ENCODE measurements at places on chromosomes 7 and 10.

- no peak for DNase-seq
Observed at GRCh38 chr10:32148864-32149251, 92.6 kb upstream of the KIF5B start.

- DNase-seq, result no peak
Observed at GRCh38 chr10:51522858-51523257, 176.5 kb downstream of the CSTF2T start.

- DNase-seq, result no peak
Observed at GRCh38 chr10:116768786-116769185, 26.4 kb upstream of the HSPA12A start.

DNA sequence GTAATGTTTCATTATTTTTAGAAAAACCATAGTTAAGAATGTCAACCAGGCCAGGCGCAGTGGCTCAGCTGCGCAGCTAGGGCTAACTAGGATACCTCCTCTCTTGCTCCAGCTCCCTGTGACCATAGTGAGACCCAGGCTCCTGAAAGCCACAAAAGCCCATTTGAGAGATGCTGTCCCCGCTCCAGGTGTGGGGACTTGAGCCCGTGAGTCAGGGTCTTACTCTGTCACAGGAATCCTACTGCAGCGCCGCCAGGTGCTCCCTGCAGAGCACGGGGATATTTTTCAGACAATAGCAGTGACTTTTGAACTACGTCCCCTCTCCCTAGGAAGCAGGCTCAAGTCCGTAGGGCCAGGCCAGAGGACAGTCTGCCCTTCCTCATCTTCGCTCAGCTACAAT lies 75.6 kb upstream of the NRBF2 start:
- no peak for DNase-seq

DNA sequence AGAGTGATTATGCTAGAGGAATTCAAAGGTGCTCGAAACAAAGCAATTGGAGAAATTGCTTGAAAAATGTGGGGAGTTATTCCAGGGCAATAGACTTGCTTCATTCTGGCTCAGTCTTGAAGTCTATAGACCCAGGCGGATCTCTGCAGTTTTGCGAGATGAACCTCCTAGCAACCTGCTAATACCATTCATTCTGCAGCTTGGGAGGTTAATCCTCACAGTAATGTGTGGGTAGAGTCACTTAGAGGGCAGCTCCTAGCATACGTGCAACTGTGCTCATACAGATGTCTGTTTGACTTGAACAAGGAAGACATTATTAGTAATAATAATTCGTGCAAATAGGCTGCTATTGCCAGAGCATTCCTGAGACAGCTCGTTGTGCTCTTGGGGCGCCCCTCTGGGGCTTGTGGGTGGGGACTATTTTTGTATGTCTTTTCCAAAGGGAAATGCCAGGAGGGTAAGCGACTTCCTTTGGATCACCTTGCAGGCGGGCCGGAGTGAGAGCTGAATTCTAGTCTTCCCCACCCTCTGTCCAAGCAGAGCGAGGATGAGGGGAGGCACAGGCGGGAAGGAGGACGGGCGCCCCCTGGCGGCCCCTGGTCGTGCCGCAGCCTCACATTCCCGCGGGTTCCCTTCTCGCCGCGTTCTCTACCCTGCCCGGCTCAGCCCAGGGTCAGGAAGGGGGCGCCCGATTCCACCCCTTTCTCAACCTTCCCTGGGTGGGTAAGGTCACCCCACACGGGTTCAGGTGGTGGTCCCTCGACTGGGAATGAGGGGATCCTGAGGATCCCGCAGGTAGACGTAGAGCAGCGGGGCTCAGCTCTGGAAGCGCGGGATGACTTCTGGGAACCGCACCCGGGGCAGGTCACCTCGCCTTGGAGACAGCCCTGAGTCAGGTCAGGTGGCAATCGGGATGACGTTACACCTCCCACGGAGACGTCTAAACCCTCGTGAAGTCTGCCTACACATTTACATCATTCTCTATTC lies 241.5 kb downstream of the PHTF2 start:
- DNase-seq, result no peak

GRCh38 chr10:71769279-71769823 lies 4.0 kb downstream of the VSIR start:
- DNase-seq, result no peak

DNA sequence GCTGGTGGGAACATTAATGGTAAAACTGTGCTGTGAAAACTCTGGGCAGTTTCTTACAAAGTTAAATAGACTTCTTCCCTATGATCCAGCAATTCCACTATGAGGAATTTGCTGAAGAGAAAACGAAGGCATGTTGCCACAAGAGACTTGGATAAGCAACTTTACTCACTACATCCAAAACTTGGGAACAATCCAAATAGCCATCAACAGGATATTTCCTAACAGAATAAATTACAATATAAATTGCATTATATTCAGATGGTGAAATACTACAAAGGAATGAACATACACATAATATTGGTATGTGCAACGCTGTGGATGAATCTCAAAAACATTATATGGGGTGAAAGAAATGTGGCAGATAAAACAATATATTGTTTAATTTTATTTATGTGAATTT lies 21.4 kb upstream of the MKI67 start:
- DNase-seq, result no peak

- DNase-seq, result no peak
Observed at GRCh38 chr7:119842786-119843185, 430.2 kb upstream of the KCND2 start.

- no peak for DNase-seq
Observed at GRCh38 chr10:660970-661596, 28.4 kb downstream of the DIP2C start.

- no peak for DNase-seq
Observed at GRCh38 chr10:8360814-8361509, 306.5 kb downstream of the GATA3 start.

DNA sequence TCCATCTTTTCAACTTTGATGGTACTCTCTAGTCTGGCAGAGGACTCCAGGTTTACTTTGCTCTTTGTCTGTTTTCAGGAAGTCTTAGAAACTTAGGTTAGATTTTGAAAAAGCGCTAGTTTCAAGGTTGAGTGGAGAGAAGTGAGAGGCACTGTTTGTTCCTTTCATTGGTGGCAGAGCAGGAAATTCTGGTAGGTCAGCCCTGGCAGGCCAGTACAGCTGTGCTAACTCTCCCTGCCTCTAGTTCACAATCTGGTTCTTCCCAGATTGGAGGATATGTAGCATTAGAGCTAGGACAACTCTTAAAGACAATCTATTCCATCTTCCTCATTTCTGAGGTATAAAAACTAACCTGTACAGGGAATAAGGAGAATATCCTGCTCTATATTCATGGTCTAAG lies 160.9 kb upstream of the FZD1 start:
- DNase-seq, result no peak

DNA sequence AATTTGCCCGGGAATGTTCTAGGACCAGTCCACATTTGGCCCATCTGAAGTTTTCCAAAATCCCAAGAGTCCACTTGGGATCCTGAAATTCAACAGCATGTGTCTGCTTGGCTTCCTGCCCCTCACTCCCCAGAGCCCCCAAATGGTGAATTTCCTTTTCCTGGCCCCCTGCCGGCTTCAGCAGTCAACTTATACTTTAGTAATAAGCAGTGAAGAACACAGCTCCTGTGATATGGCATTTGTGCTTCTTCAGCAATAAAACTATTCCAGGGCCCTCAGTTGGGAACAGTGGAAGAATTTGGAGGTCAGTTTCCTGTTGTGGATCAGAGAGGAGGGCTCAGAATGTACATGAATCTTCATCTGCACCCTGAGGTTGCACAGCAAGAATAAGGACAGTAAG lies 51.1 kb downstream of the PRF1 start:
- DNase-seq, result no peak

DNA sequence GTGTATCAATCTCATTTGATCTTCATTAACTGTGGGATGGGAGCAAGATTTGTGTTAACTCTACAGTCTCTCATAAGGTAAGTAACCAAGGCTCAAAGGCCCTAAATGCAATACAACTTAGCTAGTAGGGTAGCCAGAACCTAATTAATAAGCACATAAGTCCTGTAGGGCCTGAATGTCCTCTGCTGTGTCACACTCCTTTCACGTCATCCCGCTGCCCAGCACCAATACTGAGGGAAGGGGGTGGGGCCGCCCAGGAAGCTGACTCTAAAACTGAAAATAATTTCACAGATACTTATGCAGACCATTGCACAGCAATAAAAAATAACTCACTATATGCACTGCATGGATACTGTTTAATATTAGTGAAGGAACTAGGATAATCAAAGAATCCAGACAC lies 13.7 kb downstream of the CCDC6 start:
- DNase-seq, result no peak

DNA sequence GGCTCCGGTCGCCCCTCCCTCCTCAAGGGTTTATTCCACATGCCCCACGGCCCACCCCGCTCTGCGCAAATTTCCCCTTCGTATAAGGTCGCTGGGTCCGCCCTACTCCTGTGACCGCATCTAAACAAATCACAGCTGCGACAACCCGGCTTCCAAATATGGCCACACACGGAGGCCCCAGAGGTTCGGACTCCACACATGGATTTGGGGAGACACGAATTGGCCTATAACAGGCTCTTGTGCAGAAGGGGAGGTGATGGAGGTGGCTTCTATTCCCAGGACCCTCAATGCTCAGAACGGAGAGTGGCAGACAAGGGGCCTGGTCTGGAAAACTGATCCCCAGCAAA lies 90.1 kb downstream of the FOXL3 start:
- DNase-seq, result no peak

DNA sequence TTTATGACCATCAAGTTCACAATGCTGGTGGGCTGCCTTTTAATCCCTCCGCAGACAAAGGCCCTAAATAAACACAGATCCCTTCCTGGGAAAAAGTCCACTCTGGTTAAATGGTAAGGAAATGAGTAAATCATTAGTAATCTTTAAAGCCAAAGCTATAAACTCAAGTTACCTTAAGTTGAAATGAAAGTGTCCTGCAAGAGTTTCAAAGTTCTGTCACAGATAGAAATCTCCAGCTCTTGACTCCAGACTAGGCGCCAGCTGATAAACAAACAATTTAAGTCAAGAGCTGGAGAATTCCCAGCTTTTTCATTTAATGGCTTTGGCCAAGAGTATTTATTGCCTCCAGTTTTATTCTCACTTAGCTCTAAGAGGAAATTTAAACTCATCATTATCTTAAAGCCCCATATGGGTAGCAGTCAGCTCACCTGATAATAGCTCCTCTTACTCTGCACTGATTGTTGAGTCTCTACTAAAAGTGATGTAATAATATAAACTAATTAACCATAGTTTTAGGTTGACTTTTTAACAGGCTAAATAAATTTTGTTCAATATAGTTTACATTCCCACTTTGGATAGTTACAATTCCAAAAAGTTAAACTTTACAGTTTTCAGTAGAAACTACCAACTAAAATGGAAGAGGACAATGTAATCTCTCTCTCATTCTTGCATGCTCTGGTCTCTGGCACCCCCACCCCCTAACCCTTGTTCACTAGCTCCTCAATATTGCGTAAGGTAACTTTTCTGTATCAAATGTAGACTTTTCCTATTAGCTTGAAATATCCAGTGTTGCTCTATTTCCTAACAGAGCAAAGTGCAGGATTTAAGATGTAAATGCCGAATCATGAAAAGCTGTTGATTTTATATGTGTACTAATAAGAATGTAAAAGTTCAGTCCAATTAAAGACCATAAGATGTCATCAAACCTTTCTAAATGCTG lies 56.1 kb downstream of the HIBADH start:
- no peak for DNase-seq

DNA sequence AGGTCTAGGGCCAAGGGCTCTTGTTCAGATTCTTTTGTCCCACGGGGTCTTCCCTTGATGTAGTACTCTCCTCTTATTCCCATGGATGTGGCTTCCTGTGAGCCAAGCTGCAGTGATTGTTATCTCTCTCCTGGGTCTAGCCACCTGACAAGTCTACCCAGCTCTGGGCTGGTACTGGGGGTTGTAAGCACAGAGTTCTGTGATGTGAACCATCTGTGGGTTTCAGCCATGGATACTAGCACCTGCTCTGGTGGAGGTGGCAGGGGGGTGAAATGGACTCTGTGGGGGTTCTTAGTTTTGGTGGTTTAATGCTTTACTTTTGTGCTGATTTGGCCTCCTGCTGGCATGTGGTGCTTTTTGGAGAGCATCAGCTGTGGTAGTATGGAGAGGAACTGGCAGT lies 350.8 kb downstream of the DNAJB9 start:
- DNase-seq, result no peak

- DNase-seq, result no peak
Observed at GRCh38 chr7:47371733-47372368, 210.1 kb downstream of the TNS3 start.

- DNase-seq, result no peak
Observed at GRCh38 chr7:138918756-138919155, 62.4 kb downstream of the KIAA1549 start.

GRCh38 chr10:64011912-64012714 lies 490.9 kb downstream of the REEP3 start:
- DNase-seq, result no peak

GRCh38 chr10:11875494-11876281 lies 52.5 kb downstream of the PROSER2 start:
- no peak for DNase-seq

DNA sequence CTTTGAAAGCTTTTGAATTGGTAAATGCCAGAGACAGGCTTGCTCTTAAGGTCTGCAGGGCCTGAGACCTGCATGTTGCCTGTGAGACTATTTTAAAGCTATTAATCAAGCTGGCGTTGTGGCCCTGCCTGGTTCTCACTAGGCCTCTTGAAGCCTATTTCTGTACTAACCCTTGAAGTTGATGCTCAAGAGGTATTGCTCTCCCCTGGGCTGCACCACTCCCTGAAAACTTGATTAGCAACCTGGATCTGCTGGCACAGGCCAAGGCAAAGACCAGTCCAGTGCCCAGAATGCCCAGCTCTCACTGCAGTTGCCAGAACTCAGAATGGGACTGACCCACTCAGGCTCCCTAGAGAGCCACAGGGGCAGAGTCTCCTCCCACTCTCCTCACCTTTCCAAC lies 220.0 kb upstream of the MEOX2 start:
- DNase-seq, result no peak

- DNase-seq, result no peak
Observed at GRCh38 chr10:349081-349480, 213.8 kb downstream of the ZMYND11 start.

GRCh38 chr7:51023547-51023946 lies 240.9 kb upstream of the GRB10 start:
- no peak for DNase-seq

GRCh38 chr7:150435390-150436073 lies 14.9 kb upstream of the GIMAP8 start:
- no peak for DNase-seq

GRCh38 chr7:23938937-23939552 lies 229.0 kb downstream of the STK31 start:
- no peak for DNase-seq

GRCh38 chr7:71630516-71630915 lies 498.6 kb downstream of the GALNT17 start:
- DNase-seq, result no peak

DNA sequence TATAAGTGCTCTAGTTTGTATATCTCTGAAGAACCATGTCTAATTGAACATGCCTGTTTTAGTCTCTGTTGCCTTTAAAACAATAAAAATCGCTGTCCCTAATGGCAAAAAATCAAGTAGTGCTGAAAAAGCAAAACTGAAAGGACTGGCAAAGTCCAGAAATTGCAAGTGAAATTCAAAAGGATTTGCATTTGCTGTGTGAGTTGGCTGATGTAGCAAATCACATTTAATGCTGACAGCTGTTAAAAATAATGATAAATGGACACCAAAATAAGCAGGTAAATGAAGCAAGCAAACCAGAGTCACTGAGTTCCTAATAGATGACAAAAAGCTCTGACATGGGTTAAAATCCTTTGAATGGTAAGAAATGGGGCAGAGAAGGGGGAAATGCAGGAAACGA lies 874.1 kb downstream of the GRM8 start:
- DNase-seq, result no peak
